ENCODE measurements at places on chromosomes 2 and 18.

DNA sequence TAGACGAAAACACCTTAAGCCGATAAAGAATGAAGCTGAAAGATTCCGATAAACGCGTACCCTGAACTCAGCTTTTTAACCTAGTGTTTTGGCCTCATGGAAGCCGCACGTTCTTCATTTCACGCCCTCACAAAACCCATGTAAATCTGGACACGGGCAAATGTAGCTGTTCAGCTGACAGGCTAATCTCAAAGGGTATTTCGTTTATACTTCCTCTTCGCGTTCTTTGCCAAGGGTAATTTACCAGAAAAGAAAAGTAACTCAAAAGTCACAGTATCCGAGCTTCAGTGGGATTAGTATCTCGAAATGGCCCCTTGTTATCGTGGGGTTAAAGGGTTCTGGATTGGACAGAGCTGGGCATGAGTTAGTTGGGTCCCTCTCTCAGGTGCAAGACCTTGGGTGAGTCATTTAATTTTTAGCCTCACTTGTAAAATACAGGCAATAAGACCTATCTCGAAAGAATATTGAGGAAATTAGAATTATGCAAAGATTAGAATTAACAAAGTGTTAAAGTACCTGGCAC is 22.0 kb upstream of the STPG4 start:
- no peak for DNase-seq

GRCh38 chr2:201158111-201158929 is 24.6 kb upstream of the CASP10 start:
- DNase-seq, result peak; percentile 31

DNA sequence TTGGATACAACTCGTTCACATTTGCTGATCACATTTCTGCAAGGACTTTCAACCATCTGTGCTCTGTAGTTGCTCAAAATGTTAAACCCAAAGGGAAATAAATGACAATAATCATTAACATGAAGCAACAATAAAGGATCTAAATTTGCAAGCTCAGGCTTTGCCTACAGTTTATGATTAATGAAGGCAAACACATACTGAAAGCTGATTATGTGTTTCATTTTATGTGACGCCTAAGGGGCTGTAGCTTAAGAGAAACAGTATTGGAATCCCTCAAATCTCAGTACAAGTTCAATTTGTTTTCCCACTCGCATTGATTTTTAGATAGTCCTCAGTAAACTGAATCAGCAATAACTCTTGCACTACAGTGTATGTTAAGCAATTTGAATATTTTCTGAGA is 160.3 kb upstream of the FSIP2 start:
- DNase-seq, result no peak

- no peak for DNase-seq
Observed at GRCh38 chr2:195769975-195770374, 112.9 kb downstream of the SLC39A10 start.

DNA sequence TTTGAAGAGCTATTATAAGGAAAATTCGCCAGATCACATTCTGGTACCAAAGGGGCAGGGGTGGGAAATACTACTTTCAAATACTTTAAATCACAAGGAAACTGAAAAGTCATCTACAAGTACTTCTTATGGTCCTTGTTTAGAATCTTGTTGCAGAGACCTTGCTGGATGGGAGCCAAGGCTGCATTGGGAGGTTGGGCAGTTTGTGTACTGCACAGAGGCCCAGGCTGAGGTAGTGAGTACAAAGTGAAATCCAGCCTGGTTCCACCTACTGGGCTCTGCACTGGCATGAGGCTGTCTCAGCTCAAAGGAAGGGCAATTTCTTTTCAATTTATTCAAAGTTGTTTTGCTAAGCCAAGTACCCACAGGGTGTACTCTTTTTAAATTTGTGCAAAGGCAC is 140.3 kb upstream of the DLX2 start:
- no peak for DNase-seq

DNA sequence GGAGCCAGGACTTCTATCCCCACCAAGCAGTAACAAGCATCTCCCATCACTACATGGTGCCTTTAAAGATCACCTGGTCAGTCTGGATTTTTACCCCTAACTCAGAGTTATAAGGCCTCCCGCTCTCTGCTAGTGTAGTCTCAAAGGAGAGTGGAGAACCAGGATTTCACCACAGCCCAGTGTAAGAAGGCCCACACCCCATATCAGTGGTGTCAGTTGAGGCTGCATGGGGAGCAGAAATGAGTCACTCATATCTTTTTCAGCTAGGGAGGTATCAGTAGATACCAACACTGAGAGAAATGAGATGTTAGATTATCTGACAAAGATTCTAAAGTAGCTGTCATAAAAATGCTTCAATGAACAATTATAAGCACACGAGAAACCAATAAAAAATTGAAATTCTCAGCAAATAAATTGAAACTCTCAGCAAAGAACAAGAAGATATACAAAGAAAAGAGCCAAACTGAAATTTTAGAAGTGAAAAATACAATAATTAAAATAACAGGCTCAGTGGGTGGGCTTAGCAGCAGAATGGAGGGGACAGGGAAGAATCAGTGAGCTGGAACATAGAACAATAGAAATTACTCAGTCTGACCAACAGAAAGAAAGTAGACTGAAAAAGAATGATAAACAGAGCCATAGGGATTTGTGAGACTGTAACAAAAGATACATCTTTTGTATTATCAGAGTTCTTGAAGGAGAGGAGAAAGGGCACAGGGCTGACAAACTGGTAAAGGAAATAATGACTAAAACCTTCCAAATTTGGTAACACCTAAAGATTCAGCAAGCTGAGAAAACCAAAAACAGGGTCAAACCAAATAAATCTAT is 257.7 kb downstream of the ANAPC1 start:
- peak; percentile 14 for DNase-seq

Data from bone marrow (tissue), 2 donors.